ENCODE measurements at places on chromosomes 2 and 18.

GRCh38 chr2:149330127-149331022 lies at the start of gene LYPD6:
Gene LYPD6, plus strand, starts transcription at chr2:149330587. Its CDS starts 107,122 bp downstream, at chr2:149437709.
- DNase-seq, result no peak

DNA sequence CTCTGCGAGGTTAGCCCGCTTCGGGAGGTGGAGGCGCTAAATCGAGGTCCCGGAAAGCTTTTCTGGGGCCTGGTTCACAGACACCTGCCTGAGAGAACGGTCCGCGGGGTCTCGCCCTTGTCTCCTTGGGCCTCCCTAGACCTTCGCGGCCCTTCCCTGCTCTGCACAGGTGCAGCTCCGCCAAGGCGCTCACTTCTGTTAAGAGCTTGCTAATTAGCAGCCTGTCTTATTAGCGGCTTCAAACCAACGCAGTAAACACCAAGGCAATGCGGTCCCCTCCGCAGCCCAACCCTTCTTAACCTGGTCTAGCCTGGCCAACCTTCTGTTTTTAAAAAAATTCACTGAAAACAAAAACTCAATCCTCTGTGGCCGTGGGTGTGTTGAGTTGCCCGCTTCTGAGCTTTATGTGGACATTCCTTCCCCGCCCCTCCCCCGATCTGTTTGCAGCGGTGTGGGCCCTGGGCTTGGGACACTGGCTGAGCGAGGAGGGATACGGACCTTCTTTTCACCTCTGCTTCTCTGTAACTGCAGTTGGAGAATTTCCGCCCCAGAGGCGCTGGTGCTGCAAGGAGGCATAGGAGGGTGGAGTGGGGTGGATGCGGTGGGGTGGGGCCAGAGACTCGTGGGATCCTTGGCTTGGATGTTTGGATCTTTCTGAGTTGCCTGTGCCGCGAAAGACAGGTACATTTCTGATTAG lies 3.4 kb upstream of the HOXD4 start:
- no peak for DNase-seq

DNA sequence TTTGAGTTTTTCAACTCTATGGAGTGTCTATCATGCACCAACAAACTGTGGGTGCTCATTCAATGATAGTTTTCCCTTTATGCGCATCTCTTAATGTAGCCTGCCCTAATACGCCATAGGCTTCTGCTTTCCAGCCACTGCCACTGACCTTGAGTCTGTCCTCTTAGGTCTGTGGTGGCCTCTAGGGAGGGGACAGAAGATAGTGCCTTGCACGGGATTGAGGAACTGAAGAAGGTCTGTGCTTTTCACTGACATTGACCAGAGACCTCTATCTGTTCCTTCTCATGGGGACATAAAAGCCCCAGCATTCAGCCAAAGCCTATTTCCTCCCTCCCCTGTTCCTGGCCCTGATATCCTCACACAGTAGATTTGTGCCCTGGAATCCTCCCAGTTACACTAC lies 2.3 kb downstream of the GCKR start:
- no peak for DNase-seq

- DNase-seq, result no peak
These were observed 20.4 kb upstream of the TDRD15 start for GRCh38 chr2:21103274-21103891.

- no peak for DNase-seq
These were observed 42.9 kb downstream of the ANTXR1 start for GRCh38 chr2:69055688-69056470.

DNA sequence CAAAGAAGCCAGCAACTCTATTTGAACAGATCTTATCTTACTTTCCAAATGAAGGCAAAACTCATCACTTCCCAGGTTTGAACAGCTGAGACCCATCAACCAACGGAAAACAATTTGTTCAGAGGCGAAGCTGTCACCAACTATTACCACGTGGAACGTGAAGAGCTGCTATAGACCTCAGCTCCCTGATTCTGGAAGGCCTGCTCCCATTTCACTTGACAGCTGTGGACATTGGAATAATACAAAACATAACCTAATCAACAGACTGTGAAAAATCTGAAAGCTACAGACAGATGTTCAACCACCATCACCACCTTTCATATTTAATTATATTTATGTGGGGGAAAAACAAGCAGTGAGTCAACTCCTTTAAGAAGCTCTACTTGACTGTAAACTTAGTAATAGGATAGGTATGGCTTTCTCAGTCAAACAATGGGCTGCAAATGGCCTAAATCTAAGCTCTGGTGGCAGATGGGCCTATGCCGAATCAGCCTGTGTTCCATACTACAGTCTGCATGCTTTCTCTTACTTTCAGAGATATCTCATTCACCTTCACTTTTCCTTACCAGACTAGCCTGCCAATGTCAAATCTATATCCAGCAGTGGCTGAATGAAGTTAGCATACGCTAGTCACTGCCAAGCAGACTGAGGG lies 896.4 kb downstream of the TDRD15 start:
- no peak for DNase-seq

GRCh38 chr2:222299906-222300725 lies 1.3 kb upstream of the PAX3 start:
- DNase-seq, result no peak

DNA sequence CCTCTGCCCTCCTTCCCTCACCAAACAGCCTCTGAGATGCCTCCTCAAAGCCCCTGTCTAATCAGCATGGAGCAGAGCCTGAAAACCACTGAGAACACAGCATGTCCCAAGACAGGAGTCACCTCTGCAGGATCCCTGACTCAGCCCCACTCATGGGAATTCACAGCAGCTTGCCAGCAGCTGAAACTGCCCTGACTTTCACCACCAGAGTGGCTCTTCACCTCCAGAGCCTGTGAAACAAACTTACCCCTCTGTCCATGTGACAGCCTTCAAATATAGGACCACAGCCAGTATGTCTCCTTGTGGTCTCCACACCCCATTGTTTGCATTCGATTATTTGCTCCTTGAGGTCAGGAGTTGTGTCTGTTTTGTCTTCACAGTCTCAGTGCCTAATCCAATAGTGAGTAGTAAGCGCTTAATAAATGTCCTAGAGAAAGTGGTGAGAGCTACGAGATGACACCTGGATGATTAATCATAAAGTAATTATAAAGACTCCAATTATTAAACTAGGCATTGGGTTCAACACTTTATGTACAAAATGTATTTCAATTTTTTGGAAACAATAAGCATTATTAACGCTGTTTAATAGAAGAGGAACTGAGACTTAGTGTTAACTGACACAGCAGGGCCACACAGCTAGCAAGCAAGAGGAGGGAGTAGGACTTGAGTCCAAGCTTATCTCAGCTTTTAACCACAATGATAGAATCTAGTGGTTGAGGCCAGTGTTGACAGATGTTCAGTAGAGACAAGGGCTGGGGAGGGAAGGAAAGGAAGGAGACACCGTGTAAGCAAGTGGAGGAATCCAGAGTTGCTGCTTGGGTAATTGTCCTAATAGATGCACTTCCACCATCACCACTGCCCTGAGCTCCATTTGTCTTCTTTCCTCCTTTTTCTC lies 358.7 kb upstream of the TNP1 start:
- DNase-seq, result no peak

- DNase-seq, result no peak
These were observed 25.9 kb downstream of the NRP2 start for GRCh38 chr2:205708231-205708631.

DNA sequence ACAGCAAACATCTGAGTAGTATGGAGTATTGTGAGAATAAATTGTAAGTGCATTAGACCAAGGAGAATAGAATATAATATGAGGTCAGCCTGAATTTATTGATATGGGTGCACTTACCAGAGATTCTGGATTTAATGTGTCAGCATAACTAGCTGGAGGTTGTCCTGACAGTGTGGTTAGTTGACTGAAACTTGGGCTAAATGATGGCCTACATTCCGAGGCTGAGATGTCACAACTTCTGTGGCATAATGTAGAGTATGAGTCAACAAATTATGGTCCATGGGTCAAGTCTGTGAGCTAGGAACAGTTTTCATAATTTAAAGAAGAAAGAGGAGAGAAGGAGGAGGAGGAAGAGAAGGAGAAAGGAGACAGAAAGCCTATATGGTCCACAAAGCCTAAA lies 127.6 kb downstream of the QPCT start:
- no peak for DNase-seq

GRCh38 chr2:233075966-233076339 lies 15.8 kb downstream of the INPP5D start:
- DNase-seq, result no peak

DNA sequence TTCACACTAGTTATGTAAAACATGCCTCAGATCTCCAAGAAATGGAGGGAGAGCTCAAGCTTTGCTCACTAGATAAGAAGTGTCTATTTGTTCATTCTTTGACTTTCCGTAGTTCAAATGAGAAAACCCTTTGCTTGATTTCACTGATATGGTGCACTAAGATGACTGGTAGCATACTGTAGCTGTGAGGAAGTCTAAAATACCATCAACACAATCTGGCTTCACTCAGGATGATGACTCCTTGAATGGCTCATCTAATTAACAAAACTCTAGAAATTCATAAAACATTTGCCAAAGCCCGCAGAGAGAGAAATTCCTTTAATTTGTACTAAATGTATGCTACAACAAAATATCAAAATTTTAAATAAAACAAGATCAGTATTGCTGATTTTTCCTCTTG lies 152.8 kb upstream of the STK17B start:
- DNase-seq, result no peak

DNA sequence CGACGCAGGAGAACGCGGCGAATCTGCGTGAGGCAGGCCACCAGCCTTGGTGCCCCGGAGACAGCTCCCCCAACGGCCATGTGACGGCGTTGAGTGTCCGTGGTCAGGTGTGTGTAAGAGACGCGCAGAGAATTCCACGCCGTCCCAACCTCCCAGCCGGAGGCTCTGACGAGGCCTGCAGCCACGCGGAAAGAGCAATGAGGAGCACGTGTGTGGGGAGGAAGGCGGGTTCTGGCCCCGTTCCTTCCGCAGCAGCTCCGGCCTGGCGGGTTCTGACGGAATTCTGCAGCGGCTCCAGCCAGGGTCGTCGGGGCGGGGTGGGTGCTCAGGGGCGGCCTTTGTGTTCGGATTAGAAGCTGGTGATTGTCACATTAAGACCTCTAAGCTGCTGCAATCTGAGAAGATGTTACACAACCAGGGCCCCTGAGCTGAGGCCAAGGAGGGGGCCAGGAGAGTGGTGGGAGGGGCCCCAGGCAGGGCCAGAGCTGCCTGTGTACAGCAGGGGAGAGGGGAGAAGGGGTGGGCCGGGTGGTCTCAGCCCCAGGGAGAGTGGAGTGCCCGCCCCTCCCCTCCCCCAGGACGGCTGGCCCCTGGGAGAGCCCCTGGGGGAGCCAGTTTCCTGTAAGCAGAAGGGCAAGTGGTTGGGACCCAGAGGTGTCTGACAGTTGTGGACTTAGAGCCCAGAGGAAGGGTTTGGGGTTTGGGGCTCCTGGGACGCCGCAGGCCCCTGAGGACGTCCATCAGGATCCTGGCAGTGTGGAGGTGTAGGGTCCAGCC lies 5.1 kb upstream of the GAL3ST2 start:
- no peak for DNase-seq

GRCh38 chr2:174493549-174494331 lies 6.9 kb upstream of the GPR155 start:
- DNase-seq, result no peak

- DNase-seq, result no peak
These were observed 3.9 kb upstream of the ID2 start for GRCh38 chr2:8677646-8678592.

DNA sequence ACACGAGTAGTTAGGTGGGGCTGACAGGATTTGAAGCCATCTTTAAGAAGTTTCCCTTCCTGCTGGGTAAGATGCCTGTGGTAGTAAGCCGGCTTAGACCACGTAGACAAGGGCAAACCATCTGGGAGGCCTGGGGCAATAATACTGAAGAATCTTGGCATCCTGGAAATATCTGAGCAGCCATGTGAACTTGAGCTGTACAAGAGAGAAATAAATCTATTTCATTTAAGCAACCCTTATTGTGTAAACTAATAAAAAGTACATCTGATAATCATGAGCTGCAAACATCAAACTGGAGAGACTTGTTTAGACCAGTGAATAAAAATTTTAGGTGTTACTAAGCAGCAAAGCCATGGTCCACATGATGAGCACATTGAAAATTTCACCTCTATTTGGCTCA lies 11.4 kb upstream of the CETN1 start:
- no peak for DNase-seq

DNA sequence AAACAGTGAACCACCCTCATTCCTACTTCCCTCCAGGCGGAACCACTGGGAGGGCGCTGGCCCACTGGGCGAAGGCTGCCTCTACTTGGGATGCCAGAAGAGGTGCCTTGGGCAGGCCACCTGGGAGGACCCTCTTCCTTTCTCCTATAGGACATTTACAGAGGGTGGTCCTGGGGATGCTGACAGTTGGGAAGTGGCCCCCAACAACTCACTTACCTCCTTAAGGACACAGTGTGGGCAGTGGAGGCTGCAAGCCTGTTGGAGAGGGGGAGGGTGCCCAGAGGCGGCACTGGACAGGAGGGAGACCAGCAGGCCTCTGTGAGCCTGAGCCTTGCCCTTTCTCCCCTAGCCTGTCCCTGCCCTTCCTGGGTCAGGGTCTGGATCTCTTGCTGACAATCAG lies 346.4 kb upstream of the HS6ST1 start:
- DNase-seq, result no peak

DNA sequence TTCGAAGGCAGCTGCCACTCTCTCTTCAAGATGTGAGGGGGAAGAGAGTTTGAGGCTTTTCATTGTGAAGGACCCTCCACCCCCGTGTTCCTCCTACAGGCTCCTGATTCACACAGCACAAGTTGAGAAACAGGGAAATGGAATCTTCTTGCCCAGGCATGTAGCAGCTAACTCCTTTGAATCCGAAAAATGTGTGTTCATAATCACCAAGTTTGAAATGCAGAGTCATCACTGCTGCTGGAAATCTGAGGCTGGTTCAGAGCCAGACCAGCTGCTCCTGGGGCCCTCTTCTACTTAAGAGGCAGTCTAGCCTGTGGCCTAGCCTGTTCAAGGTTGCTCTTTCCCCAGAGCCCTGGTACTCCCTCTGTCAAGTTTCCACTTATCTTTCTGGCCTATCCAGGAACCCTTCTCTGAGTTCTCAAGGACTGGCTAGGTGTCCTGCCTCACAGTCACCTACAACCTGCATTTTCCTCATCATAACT lies 166.4 kb downstream of the TMEM247 start:
- DNase-seq, result no peak

DNA sequence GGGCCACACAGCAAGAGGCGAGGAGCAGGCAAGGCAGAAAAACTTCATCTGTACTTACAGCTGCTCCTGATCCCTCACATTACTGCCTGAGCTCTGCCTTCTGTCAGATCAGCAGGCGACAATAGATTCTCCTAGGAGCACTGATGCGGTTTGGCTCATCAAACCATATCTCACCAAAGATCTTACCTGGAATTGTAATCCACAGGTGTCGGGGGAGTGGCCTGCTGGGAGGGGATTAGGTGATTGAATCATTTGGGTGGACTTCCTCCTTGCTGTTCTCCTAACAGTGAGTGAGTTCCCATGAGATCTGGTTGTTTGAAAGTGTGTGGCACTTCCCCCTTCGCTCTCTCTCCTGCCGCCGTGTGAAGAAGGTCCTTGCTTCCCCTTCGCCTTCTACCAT lies 647.3 kb downstream of the SOCS6 start:
- no peak for DNase-seq

- DNase-seq, result no peak
These were observed 54.8 kb downstream of the AP1S3 start for GRCh38 chr2:223782629-223783028.

DNA sequence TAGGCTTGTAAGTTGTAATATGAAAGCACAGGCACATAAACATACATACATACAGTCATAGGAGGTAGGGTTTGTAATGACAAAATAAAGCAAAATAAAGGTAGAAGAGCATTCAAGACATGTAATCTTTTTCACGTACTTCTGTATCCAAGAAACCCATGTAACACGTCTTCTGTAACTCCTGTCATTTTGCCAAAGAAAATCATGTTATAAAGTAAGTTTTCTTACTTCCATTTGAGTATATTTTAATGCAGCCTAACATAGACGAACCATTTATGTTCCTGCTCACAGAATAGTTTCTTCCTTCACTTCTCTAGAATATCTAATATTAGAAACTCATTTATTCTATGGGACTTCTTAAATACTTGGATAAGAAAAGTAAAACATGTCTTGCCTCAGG lies 1884.0 kb upstream of the CELF4 start:
- DNase-seq, result no peak
